Inflammatory macrophage treated with lipopolysaccharide for 1 hour (primary cell): ENCODE measurements at places on chromosomes 4 and X.
A peak's percentile ranks its signal among the peaks of the same experiment; 100 is the strongest.

DNA sequence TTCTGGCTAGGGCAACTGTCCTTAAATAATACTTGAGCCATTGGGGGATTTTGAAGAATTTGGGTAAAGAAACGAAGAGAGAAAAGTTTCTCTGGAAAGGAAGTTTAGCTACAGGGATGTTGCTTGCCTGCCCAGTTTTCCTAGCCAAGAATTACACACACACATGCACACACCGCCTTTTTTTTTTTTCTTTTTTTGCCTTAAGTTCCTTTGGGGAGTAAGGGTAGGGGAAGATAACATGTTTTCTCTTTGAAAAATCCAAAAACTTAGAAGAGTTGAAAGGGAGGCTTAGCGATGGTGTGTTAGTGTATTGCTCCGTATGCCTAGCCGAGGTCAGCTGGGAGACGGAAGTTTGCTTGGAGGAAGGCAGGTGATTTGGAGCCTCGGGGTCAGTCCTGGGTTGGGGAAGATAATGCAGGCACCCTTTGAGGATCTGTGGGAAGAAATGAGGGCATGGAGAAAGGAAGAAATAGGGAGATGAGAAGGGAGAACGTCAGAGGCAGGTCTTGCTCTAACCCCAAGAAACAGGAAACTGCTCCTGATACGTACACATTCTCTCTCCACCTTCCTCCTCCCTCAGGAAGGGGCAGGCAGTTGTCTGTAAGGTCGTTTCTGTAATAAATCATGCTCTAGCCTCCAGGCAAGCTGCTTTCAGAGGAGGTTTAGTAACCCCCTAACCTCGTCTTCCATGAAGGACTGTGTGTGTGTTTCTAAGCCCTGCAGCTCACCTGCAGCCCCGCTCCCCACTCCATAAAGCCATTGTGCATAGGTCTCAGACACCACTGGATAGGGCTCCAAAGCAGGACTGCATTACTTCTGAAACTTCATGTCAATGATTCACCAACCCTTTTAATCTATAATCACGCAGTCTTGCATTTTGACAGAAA, 10.5 kb downstream of the KLF3 start:
- no peak for DNase-seq

- DNase-seq = no peak
These were observed 1.1 kb upstream of the TMEM164 start for GRCh38 chrX:110001740-110002299.

DNA sequence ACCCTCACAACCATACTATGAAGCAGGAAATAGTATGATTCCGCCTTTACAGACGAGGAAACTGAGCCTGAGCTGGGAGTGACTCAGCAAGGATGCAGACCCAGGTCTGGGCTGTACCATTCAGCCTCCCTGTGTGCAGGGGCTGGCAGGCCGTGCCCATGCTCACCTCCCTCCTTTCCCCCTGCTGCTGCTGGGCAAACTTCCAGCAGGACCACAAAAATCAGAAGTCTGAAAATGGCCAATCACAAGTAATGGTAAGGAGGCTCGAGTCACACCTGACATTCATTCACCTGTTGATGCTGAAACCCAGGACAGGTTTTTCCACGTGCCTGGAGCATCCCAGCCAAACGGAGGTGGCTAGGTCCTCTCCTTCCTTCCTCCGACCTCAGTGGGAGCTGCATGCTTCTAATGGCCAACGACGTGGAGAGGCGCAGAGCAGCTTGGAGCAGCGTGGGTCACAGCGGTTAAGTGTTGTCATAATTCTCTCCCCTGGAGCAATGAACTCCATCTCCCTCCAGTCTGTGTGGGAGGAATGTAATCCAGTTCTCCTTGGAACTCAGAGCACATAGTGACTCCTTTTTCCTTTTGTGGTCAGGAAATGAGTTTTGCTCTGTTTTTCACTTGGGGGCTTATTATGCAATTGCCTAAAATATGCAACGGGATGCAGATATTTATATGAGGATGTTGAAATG, 371.7 kb downstream of the BCOR start:
- peak; percentile 37 for DNase-seq

DNA sequence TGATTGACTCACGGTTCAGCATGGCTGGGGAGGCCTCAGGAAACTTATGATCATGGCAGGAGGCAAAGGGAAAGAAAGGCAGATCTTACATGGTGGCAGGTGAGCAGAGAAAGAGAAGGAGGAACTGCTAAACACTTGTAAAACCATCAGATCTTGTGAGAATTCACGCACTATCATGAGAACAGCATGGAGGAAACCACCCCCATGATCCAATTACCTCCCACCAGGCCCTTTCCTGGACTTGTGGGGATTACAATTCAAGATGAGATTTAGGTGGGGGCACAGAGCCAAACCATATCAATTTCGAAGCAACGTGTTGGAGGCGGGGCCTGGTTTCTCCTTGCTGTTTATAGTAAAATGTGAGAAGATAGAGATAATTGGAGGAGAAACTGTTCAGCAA, 167.4 kb downstream of the GABRB1 start:
- no peak for DNase-seq

DNA sequence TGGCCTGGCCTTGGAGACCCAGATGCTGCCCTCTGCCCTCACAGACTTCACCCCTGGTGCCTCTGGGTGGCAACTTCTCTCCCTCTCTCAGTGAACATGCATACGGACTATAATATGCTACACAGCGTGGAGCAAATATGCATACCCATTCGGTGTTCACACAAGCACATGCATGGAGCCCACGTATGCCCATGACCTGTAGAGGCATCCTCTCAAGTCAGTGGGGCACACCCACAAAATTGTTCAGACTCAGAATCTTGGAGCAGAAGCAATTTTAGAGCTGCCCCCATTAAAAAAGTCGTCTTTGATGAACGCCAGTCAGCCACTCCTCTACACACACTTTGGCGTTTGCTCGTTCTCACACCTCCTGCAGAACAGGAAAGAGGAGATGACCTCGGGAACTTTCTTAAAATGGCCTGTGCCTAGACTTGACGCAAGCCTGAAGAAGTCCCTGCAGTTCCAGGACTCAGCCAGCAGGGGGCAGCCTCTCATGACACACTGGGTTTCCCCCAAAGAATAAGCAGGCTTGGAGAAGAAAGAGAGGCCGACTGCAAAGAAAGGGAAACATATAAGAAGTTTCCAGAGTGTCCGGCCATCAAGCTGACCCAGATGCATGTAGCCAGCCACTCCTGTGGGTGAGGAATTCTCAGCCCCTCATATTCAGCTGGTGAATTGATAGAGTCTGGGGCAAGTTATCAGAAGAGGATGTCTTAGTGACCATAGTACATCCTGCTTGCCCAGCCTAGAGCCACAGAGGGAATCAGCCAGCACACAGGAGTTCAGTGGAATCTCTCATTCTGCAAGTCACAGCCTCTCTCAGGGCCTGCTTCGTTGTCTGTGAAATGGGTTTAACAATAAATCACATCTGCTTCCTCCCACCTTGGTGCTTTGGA, 17.3 kb downstream of the APLN start:
- peak; percentile 89 for DNase-seq

GRCh38 chr4:181982856-181983255, 260.3 kb upstream of the TENM3 start:
- DNase-seq = no peak

DNA sequence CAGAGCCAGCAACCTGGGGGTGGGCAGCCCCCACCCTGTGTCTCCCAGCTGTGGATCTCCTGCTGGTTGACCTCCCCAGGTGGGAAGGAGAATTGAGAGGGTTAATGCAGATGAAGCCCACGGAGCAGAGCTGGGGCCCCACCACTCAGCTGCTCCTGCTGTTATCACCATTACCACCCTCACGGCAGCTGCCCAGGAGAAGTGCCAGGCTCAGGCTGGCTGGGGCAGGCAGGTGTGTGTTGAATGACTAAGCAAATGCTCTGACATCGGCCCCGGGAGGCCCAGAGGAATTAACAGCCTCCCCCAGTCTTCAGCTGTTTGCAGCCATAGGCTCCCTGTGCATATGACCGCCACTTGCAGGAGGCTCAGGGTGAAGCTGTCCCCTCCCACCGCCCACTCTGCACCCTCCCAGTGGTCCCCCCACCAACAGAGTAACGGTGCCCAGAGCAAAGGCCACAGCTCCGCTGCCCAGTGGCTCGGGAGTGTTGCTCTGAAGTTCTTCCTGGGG, 133.8 kb downstream of the CPZ start:
- DNase-seq = no peak

- no peak for DNase-seq
These were observed 67.0 kb upstream of the KLHL13 start for GRCh38 chrX:118183606-118184005.

- DNase-seq = no peak
These were observed 1.0 kb upstream of the SLC6A8 start for GRCh38 chrX:153686711-153687110.

- no peak for DNase-seq
These were observed 12.4 kb downstream of the RAI2 start for GRCh38 chrX:17848545-17849265.

- no peak for DNase-seq
These were observed 231.5 kb downstream of the TRIML1 start for GRCh38 chr4:188370777-188371176.

DNA sequence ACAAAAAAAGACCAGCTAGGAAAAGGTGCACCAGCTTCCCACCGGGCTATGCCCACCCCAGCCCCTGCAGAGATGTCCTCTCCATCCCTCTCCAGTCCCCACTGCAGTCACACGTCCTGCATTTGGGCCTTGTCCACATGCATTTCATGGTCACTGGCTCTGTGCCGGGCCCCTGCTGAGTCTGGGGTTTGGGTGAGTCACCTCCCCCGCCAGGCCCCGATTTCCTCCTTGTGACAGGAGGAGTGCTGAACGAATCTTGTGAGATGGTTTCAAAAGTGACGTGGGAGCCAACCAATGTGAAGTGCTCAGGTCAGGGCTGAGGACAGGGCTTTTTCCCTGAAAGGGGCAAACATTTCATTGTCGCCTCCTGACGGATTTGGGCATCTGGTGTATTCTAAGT, 7.1 kb downstream of the CPZ start:
- DNase-seq = no peak

- DNase-seq = peak; percentile 27
These were observed 105.5 kb downstream of the MAML3 start for GRCh38 chr4:140048419-140048995.

GRCh38 chr4:163353054-163353453, 9.4 kb downstream of the NPY5R start:
- no peak for DNase-seq

GRCh38 chr4:37561803-37562207, 124.4 kb downstream of the RELL1 start:
- DNase-seq = no peak

- DNase-seq = peak; percentile 42
These were observed 194.4 kb downstream of the BCOR start for GRCh38 chrX:39903343-39903742.

- peak; percentile 46 for DNase-seq
These were observed 43.1 kb downstream of the GASK1B start for GRCh38 chr4:158129694-158130093.

DNA sequence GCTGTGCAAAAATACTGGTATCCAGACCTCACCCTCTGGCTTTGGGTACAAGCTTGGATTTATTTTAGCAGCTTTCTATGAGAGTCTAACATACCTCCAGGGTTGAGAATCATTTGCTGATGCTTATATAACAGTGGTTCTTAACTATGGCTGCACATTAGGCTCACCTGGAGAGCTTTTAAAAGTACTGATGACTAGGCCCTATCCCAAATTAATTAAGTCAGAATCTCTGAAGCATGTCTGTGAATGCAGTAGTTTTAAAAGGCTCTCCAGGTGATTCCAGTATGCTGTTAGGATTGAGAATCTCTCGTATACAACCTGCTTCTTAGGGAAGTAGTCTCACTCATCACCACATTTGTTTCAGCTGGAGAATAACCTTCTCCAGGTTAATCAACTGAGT, 99.2 kb downstream of the PDHA2 start:
- no peak for DNase-seq

DNA sequence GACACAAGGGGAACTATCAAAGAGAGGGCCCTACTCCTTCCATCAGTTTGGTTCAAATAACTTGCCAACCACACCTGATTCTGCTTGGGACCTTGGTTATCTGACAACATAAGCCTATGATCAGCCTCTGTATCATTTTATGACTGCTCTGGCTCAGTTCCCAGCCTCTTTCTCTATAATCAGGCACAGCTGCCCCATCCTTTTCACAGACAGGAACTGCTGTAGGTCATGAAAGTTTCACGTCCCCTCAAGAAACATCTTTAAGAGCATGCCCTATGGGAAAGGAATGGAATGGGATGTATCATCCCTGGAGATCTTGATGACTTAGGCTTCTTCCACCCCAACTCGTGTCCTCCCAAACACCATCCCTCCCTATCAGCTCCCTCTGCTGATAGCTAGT, 243.4 kb downstream of the AR start:
- no peak for DNase-seq

- no peak for DNase-seq
These were observed 2.3 kb upstream of the METTL14 start for GRCh38 chr4:118682928-118683327.

GRCh38 chr4:1187182-1187581, 14.8 kb upstream of the SPON2 start:
- no peak for DNase-seq

DNA sequence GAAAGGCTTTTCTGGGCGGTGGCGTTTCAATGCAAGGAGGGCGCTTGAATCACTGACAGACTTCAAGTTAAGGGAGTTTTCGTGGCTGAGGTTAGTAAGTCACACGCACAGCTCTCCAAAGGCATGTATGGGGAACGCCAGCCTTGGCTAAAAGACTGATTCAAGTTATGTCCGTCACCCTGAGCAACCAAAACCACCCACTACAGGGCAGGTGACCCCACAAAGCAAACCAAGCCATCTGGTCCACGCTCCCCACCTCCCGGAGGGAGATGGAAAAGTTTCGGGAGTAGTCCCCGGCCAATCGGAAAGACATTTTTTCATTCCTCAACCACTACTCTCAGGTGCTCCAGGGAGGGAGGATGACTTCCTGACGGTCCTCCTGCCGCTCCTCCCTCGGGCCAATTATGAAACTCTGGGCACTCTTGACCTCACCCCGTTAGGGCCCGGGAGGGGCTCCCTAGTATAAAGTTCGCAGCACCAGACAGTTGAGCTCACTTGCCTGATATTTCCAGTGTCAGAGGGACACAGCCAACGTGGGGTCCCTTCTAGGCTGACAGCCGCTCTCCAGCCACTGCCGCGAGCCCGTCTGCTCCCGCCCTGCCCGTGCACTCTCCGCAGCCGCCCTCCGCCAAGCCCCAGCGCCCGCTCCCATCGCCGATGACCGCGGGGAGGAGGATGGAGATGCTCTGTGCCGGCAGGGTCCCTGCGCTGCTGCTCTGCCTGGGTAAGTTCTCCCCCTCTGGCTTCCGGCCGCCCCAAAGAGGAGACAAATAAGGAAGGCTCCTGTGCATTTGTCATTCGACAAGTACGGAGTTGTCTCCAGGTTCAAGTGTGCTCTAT, at the start of gene EREG:
TSS of gene EREG (plus strand) at position 494 of the 840 bp plus-strand sequence. CDS start at position 658, 164 bp downstream.
- peak; percentile 64 for DNase-seq
